ENCODE measurements at places on chromosomes 11 and 22.

DNA sequence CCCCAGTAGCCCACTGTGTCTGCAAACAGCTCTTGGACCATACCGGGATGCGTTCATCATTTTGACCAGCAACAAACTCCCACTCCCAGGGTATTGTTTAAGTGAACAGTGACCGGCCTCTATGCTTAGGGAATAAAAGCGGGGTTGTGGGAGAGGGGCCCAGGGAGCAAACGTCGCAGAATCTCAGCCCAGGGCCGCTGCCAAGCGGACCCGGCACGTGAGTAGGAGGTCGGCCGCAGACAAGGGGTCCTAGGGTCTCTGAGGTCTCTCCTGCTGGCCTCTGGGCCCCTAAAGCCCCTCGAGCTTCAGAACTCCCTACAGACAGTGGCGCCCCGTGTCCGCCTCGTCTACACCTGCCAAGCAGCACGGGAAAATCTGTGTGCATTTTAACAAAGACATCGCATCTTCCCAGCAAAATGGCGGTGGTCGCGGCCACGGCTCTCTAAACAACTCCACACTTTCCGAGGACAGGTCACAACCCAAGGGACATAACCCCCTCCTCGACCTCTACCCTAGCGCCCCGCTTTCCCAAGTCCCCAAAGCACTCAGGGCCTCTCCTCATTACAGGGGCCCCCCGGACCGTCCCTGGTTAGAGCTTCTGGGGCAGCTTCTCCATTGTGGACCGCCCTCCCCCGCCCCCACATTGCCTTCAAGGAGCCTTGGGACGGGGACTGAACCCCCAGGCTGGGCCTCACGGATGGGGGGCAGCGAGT, 3.9 kb upstream of the GCAT start:
- DNase-seq: no peak

DNA sequence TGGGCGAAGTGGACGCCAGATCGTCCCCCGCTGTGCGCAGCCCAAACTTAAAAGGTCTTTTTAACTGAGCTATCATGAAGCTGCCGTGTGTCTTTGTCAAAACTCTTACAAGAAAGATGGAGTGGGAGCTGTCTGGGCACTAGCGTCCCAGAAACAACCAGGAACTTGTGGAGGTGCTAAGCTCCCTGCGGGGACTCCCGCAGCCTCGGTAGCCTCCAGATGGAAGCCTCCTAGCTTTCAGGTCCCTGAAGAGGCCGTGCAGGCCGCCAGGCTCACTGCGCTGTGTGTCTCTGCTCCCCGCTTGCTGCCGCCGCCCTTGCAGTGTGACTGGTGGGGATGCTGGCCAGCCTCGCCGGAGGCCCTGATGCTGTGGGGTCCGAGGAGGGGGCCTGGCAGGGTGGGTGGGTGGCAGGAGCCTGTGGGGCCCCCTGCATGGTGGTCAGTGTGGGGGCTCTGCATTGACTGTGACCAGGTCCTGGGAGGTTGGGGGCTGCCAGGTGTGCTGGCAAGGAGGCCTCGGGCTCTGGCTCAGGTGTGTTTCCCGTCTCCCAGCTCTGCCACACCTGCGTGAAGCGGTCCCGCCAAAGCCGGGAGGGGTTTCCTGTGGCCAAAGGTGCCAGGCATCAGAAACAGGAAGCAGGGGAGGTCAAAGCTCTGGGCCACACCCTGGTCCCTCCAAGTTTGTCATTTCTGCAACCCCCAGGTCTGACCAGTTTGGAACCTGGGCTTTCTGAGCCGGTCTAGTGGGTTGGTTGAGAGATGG, 1.2 kb downstream of the TRABD start:
- DNase-seq: no peak

DNA sequence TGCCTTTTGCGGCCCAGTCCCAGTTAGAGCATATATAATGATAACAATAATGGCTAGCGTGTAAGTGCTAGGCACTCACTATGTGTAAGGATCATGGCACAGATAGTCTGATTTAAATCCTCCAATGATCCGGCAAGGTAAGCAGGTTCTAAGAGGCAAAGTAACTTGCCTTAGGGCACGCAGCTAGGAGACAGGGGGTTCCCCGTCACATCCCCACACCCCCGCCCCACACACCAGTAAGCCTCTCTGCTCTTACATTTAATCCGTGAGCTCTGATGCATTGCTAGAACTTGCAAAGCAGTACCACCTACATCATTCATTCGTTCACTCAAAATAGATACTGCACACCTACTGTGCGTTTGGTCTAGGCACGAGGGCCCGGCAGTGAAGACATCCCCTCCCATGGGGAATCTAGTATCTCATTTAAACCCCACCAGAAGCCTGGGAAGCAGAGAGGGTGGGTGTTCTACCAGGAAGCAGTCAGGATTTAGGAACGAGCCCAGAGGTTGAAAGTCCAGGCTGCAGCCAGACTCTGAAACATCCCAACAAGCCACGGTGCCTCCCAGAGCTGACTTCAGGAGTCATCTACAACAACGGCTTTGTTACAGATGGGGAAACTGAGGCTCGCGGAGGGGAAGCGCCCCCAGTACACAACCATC, 20.6 kb downstream of the TMPRSS6 start:
- no peak for DNase-seq

DNA sequence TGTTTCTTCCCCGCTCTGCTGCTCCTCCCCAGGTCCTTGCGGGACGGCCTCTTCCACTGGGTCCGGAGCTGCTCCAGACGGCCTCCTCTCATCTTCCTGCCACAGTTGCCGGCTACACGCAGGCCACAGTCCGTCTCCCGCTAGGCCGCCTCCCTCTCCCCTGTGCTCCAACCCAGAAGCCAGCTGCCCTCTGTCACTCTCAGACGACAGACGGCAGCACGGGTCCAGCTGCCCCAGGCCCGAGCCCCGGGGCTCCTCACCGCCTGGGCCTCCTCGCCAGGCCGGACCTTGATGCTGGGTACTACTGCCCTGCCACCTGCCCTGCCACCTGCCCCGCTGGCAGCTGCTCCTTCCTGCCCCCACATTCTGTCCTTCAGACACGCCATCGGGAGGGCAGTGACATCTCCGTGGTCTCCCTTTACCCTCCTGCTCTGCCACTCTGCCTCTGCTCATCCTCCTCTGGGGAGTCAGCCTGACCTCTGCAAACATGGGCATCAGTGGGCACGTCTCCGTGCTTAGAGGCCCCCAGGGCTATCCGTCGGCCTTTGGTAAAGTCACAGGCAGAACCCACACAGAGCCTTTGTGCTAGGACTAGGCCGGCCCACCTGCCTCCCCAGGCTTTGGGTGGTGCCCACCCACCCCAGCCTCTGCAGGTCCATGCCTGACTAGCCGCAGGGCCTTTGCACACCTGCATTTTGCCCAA, 43.1 kb upstream of the TH start:
- peak; percentile 73 for DNase-seq

- DNase-seq: no peak
Observed at GRCh38 chr11:28072321-28072720, 35.6 kb downstream of the KIF18A start.

DNA sequence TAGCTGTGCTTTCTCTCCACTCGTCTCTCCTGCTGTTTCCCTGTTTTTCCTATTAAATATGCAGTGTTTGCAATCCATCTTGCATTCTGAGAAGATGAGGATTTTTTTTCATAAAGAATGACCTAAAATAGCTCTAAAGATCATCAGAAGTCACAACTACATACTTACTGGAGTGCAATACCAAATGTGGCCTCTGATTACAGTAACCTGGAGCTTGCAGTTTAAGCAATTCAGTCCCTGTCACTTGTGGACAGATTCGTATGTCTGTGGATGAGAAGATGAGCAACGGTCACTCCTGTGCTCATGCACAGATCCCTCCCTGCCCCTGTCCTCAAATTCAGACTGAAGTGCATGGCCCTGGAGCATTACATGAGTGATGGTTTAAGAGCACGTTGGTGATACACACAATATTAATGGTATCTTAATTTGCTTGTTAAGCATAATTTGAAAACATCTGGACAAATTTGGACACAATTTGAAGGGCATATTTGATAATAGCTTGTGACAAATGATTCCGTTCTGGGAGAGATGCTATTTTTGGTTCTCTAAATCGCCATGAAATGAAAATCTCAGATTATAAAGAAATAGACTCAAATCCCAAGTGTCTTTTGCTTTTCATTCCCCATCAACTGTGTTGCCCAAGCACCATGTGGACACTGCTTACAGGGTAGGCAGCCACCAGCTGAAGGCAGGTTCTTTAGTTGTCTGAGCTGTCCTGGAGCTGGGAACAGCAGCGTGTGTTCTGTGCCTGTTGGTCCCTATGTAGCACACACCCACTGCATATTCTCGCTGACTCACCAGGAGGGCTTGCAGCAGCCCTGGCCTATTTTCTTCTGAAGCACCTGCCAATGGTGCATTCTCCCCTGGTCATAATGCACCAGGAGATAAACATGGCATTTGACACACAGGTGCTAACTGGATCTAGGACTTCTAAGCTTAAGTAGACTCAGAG, 32.6 kb upstream of the PRAME start:
- DNase-seq: no peak

GRCh38 chr11:113593698-113594308, 112.3 kb downstream of the TMPRSS5 start:
- DNase-seq: no peak

GRCh38 chr11:117861151-117862018, 15.1 kb downstream of the FXYD6 start:
- DNase-seq: peak; percentile 63

DNA sequence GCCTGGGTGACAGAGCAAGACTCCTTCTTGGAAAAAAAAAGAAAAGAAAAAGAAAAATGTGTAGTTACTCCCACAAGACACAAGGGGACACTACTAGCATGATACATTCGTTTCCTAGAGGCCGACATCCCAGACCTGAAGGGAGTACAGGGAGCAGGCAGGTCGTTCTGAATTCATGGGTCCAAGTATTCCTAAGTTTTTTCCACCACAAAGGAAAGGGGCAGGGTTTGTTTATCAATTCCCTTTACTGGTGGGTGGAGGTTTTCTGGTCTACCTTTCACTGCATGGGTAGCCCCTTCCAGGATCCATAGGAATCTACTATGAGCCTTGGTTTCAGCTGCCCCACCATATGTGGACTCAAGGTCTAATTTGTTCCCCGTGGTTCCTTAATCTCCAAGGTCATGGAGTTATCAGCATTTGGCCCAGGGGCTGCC, 11.8 kb downstream of the TIGD3 start:
- DNase-seq: no peak

- DNase-seq: peak; percentile 76
Observed at GRCh38 chr22:38469306-38469781, 1.4 kb downstream of the KDELR3 start.

GRCh38 chr11:75508051-75508561, 17.6 kb downstream of the GDPD5 start:
- no peak for DNase-seq

- DNase-seq: no peak
Observed at GRCh38 chr22:49278340-49278739, 549.3 kb downstream of the BRD1 start.

DNA sequence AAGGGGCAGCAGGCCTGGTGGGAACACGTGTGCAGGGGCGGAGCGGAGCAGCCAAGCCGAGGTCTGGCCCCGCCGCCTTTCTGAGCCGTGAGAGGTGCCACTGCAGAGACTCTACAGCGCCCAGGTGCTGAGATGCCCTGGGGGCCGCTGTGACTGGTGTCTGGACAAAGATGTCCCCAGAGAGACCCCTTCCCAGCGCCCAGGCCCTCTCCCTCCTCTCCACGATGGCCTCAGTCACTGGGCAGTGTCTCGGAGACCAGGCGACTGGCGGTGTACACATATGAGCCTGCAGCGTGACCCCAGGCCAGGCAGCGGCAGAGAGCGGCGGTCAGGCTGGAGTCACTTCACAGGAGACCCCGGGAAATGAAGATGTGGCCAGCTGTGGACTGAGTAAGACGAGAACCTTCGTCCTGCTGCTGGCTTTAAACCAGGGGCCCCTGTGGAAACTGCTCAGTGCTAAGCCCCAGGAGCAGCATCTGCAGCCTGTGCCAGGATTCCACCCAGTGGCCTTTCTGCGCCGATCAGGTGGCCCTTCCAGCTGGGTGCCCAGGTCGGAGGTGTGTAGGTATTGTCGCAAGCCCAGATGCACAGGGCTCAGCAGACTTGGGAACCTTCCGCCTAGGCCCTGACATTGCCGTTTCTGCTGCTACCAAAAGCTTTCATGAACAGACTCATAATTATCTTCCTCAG, 34.7 kb downstream of the MOB2 start:
- DNase-seq: no peak

DNA sequence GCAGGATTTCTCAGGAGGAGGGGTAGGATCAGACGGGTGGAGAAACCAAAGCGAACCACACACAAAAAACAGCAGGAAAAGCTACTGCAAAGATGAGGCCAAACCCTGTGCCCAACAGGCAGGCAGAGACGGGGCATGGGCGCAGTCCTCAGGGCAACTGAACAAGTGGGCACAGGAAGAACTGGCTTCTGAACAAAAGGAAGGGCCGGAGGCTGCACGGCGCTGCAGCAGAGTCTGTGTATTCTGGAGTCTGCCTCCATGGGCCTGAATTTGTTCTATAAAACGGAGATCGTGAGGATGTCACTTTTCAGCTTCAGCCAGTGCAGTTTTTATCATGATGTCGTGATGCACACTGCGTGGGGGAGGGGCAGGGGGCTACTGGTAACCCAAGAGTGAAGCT, 1026.0 kb downstream of the TBC1D22A start:
- DNase-seq: peak; percentile 65

- DNase-seq: peak; percentile 81
Observed at GRCh38 chr11:279966-280705, 1.9 kb downstream of the NLRP6 start.

DNA sequence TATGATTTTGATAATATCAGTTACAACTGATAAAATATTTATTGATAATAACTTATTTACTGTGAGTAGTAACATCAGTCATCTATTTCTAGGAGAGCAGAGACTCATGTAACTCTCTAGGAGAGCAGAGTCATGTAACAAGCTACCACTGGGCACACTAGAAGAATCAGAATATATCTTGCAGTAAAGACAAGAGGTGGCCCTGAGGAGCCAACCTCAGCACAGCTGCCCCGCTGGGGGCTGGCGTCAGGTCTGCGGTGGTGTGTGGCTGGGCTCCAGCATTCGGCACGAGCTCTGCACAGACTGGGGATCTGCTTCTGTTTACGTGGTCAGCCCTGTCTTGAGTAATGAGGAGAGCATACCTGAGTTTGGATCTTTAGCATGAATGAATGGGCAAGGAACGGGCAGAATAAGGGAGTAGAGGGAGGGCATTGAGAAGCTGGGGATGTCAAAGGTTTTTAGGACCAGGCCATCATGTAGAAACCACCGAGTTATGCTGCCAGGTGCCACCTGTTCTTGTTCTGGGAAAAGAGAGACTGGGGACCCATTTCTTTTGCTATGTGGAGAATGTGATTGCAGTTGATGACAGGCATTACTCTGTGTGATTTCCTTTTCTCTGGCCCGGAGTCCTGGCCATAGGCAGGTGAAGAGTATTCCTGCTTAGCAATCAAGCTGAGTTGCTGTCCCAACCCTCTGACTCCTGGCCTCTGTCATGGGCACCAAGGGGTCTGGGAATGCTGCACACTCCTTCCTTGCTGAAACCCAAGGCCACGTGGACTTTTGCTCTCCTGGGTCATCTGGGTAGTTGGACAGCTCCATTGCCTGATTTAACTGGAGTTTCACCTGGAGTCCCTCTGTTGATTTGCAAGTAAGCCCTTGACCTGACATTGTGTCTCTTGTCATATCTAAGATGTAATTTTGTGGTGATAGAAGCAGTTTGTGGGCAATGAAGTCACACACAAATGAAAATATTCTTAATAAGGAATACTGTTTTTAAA, 50.9 kb upstream of the HEPHL1 start:
- no peak for DNase-seq

GRCh38 chr11:118744046-118744445, 46.9 kb downstream of the DDX6 start:
- no peak for DNase-seq

- no peak for DNase-seq
Observed at GRCh38 chr11:107430525-107430924, 27.1 kb downstream of the CWF19L2 start.

Data from posterior vena cava (tissue), 2 donors.